NCI-H1105 treated with DMSO at 0.1 percent for 48 hours (cell line): ENCODE measurements at places on chromosomes 6 and 20.

- no peak for DNase-seq
Measured at GRCh38 chr20:59421089-59421488, 120.7 kb downstream of the EDN3 start.

GRCh38 chr6:93728150-93728549, 308.8 kb upstream of the EPHA7 start:
- DNase-seq = no peak

DNA sequence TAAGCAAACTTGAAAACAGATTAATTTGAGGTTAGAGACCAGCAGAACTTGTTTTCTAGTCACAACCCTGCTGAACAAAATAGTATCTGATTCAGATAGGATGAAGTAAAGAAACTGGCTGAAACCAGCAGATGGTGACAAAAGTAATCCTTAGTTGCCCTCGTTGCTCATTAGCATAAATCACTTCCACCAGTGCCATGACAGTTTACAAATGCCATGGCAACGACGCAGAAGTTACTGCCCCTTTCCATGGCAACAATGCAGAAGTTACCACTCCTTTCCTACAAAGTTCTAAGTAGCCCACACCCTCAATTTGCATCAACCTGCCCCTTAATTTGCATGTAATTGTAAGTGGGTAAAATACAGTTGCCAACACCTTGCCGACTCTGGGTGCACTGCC, 23.7 kb downstream of the SNRPB start:
- no peak for DNase-seq

DNA sequence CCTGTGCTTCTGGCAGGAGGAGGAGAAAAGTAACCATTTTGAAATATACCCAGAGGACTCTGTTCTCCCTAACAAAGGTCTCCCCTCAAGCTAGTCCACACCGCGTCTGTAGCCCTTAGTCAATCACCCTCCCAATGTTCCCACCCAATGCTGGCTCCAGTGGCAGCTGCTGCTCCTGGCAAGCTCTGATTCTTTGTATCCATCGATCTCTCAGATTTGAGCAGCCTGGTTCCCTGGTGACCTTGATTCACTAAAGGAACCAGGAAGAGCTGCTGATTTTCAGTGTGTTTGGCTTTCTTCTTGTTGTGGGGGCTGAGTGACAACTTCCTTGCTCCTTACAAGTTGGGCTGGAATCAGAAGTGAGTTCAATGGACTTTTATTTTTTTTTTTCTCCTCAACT, 68.5 kb downstream of the FOXC1 start:
- DNase-seq = no peak

DNA sequence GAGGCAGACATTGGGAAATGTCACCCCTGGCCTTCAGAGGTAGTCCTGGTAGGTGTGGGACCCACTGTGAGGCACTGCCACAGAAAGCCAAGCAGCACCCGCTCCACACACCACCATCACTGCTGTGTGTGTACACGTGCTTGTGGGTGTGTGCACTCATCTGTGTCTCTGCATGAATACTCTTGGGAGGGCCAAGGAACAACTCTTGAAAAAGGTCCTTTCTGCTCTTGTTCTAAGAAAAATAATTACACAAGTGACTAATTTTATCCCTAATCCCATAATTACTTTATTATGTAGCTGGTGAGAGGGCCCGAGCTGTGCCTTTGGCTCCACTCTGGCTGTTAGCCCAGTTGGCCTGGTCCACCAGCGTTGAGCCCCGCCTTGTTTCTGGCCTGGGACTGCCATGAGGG, 21.7 kb upstream of the EPB41L1 start:
- no peak for DNase-seq

- no peak for DNase-seq
Measured at GRCh38 chr6:155399062-155399744, 56.4 kb downstream of the NOX3 start.

- DNase-seq = no peak
Measured at GRCh38 chr6:155319902-155320301, 5.6 kb upstream of the TFB1M start.

- DNase-seq = no peak
Measured at GRCh38 chr20:36062799-36063198, 91.7 kb upstream of the EPB41L1 start.

DNA sequence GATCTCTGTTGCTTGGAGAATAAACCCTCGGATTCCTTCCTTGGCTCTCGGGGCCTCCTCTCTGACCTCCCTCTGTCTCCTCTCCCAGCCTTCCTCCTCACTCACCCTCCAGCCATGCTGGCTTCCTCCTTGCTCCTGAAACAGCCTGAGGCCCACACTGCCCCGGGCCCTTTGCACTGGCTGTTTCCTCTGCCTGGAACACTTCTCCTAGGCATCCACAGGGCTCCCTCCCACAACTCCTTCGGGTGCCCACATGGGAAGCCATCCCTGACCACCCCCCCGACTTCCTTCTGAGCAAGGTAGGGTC, 87.7 kb downstream of the CEBPB start:
- no peak for DNase-seq

DNA sequence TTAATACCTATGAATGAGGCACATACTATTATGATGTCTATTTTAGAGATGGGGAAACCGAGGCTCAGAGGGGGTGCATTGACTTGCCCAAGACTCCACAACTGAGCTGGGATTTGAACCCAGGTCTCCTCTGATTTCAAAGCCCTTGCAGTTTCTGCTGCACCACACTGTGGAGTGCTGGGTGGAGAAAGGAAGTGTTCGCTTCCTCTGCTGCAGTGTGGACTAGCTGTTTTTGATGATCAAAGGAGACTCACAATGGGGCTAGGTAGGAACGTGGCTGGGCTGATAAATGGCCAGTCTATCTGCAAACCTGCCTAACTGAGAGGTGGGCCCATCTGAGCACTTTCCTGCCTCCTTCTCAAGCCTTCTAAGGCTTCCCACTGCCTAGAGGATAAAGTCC, 87.2 kb downstream of the CD40 start:
- no peak for DNase-seq
